ENCODE measurements at places on chromosomes 12 and 14.

DNA sequence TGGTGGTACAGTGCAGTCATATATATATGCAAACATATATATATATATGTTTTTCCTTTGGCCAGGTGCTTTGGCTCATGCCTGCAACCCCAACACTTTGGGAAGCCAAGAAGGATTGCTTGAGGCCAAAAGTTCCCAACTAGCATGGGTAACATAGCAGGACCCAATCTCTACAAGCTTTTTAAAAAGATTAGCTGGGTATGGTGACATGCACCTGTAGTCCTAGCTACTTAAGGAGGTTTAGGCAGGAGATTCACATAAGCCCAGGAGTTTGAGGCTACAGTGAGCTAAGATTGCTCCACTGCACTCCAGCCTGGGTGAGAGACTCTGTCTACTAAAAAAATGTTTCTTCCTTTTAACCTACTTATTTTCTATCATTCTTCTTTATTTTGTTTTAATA, 10.2 kb downstream of the PZP start:
- no peak for DNase-seq

- DNase-seq, result no peak
These were observed 16.1 kb downstream of the ISCA2 start for GRCh38 chr14:74509587-74510222.

DNA sequence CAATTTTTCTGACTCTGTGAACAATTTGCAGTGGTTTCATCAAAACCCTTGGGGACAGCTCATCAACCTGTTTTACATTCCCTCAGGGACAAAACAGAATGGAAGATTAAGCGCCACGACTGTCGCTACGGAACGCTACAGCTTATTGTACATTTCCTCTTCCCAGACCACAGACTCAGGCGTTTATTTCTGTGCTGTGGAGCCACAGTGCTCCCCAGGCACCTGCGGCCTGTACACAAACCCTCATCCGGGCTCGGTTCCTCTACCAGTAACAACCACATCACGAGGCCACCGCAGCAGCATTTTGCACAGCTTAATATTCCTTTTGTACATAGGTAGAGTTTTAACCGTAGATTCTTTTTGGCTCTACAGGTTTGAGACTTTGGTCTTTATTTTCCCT, 397.4 kb upstream of the OR4E1 start:
- no peak for DNase-seq

GRCh38 chr12:97639702-97640101, 177.1 kb downstream of the RMST start:
- no peak for DNase-seq

DNA sequence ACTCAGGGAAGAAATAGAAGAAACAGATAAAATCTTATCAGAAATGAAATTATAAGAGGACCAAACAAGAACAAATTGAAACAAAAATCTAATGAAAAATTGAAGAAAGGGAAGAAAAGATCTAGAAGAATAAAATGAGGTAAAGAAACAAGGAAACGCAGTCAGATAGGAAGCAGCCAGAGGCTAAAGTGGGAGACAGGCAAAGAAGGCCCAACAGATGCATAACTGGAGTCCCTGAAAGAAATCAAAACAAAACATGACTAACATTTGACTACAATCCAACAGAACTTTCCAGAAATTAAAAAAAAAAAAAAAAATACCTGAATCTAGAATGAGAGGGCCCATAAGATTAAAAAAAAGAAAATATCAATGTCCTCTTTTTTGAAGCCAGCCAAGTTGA, 65.6 kb downstream of the AMN start:
- no peak for DNase-seq
